ENCODE measurements at places on chromosomes 3 and 15.

DNA sequence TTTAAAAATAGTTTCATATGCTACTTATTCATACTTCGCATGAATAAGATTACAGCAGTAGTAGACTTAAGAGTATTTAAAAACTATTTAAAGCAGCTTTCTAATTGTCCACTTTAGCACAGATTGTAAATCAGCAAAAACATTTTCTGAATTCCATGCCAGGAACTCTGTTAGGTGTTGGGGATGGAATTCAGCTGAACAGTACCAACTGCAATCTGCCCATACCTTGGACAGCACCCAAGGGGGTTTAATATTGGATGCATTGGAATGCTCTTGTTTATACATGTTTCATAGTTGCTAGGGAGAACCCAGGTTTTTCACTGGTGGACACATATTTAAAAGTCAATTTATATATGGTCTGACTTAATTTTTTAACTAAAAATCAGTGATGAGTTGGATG lies 74.8 kb downstream of the PPM1L start:
- DNase-seq = no peak

DNA sequence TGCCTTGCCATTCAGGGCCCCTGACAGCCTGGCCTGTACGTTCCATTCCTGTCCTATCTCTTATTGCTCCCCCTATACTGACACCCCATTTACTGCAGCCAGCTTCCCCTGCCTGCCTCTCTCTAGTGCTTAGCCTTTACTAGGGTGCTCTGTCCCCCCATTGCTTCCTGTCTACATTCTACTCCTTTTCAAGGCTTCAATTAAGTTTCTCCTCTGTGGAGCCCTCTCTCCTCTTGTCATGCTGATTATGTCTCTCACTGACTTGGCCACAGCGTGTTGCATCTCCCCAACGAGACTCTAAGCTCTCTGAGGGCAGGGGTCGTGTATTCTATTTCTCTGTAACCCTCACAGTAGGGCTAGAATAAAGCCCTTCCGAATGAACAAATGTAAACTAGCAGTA lies 185.2 kb downstream of the RPLP1 start:
- DNase-seq = no peak

GRCh38 chr3:131216801-131217200 lies 164.8 kb upstream of the NUDT16 start:
- DNase-seq = no peak

- DNase-seq = no peak
Measured at GRCh38 chr3:128546646-128547045, 53.6 kb upstream of the GATA2 start.

GRCh38 chr3:190809351-190809750 lies 53.1 kb downstream of the GMNC start:
- no peak for DNase-seq

DNA sequence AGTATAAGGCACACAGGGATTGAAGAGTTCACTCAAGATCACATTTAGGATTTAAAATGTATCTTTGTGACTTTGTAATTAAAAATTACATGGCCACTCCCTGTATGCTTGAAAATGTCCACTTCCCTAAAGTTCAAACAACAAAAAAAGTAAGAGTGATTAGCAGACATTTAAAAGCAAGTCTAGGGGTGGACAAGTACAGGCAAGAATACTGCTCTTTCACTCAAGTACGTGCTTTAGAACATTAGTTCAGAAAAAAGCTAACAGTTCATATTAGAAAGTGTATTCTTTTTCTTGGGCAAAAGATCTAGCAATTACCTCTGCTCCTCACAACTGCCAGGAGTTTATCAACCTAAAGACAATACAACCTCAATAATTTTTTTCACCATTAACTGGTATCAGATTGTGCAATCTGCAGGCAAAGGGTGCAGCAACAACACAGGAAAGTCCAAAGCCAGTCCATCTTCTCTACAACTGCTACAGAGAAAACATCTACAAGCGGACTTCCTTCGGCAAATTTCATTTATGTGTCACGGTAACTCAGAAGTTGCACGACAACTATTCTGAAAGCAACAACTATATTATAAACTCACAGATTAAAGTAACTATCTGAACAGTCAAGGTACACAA lies 18.1 kb downstream of the CHSY1 start:
- no peak for DNase-seq

DNA sequence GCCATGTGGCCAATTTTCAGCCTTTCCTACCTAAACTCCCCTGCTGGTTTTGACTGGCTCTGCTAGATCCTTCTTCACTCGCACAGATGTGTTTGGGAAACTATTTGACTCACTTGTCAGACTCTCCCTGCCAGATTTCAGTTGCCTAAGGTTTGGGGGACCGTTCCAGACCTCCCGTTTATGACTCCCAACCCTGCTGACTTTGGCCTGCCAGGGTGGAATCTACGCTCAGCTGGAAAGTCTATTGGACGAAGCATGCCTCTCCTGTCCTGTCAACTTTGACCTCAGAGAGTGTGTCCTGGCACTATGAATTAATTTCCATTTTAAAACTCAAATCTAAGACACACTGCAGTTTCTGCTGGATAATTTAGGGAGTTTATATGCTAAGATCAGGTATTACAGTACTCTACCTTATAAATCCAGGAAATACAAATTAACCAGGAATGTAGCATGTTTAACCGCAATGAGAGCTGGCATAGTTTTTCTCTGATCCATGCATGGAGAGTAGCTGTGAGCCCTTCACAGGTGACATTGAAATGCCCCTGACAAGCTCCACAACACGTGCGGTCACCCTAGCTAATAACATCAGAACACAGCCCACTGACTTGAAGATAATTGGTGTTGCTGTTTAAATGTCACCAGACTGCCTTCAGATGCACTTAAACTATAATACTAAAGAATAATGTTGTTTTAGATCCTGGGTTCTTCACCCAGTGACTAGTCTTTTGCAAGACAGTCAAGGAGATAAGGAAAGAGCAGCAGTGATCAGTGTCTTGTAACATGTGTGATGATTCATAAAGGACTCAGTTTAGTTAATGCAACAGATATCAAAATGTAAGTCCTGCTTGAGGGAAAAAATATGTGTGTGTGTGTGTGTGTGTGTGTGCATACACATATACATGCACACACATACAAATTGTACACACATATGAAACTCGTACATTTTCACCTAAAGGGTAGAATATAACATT lies 223.0 kb upstream of the MCTP2 start:
- no peak for DNase-seq

DNA sequence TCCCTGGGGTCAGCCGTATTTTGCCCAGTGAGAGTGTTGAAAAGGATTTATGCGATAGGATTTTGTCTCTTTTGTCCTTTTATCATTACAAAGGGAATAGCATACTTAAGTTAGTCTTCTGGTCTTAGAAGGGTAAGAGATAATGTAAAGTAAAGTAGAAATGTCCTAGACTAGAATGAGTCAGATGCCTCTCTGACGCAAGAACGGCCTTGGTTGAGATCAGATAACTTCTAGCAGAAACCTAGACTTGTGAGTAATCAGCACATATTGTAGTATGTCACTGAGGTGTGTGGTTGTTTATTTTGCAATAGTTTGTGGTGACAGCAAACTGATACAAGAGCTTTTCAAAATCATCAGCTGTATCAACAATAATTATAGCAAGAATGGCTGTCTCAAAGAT lies 866.1 kb downstream of the NSUN3 start:
- no peak for DNase-seq

DNA sequence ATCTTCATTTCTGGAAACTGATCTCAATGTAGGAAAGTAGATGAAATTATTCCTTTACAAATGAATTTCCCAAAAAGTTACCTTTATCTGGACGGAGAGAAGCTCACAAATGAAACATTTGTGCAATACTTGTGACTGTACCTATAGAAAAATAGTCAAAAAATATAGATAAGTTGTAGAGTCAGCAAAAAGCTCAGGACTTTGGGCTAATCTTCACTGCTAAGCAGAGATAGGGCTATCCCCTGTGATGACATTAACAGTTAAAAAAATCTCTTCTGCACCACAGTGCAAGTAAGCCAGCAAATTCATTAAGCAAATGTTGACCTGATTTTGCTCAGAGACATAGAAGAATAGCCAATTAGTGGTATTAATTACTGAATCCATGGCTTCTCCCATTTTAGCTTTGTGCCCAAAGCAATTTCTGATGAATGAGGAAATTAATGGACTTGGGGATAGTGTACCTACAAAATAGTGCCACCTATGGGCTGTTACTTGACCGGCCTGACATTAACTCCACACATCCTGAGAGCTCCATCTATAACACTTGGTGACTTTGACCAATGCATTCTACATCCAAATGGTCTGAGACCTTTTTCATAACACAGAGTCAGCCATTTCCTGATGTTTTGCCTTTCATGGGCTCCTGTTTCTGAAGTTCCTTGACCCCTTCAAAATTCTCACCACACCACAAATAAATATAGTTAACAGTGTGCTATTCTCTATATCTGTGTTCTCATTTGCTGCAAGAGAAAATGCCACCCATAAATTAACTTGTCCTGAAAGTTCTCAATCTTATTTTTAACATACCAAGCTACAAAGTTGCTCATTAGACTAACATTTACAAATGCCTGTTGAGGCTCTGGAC lies 105.0 kb downstream of the SSR3 start:
- DNase-seq = no peak

- no peak for DNase-seq
Measured at GRCh38 chr3:120419797-120420196, 31.0 kb downstream of the FSTL1 start.

- DNase-seq = no peak
Measured at GRCh38 chr15:99614749-99615288, 49.0 kb downstream of the MEF2A start.

- no peak for DNase-seq
Measured at GRCh38 chr3:58141766-58142345, 68.9 kb downstream of the DNASE1L3 start.

GRCh38 chr15:44414001-44414400 lies 13.4 kb upstream of the CTDSPL2 start:
- no peak for DNase-seq

DNA sequence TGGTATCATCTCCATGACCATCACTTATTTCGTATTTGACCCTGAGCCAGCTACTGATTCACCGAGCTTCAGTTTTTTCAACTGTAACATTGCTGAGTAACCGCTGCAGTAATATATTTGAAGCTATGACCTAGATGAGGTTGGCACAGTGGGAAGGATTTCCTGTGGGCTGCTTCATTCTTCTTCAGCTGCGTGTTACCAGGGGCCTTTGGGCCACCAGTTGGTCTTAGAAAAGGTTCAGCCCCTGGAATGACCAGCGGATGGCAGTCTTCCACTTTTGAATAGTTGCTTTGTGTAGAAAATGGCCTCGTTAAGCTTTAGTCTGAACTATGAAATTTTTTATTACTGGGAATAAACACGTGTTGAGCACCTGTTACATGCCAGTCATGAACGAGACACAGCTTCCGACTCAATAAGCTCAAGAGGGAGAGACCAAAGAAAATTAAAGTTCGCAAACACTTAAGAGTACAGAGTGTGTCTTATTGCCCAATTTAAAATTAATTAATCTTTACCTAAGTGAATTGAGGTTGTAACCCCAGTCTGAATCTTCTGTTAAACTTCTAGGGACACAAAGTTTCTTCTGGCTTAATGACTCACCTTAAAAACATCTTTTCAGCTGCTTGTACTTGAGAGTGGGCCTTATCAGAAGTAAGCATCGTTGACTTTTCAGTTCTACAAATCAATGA lies 57.6 kb upstream of the NR2E3 start:
- DNase-seq = no peak

DNA sequence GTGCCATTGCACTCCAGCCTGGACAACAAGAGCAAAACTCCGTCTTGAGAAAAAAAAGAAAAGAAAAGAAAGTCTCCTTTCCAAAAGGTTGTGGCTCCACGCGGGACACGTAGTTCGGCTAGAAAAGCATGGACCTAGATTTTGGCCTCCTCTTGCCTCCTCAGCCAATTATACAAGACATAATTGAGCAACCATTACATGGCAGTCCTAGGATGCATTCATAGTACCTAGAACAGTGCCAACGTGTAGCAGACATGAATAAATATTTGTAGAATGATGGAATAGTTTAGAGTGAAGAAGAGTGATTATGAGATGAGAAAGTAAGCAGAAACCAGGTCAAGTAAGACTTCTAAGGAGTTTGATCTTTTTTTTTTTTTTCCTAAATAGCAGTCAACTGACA lies 112.5 kb downstream of the ZNF609 start:
- DNase-seq = no peak

DNA sequence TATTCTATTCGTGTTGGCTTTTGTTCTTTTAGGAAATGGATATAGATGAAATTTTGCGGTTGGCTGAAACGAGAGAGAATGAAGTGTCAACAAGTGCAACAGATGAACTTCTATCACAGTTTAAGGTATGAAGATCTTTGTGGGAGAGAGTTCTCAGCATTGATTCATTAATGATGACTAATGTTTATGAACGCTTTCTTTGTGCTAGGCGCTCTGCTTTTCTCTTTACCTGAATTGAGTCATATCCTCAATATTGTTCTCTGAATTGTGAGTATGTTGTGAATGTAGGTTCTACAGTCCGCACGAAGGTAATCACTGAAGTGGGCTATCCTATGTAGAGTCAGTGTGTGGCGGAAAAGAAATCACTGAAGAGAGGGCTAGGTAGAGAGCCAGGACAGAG lies 81.2 kb downstream of the CHD2 start:
- no peak for DNase-seq

GRCh38 chr15:72404356-72404755 lies 6.3 kb downstream of the TMEM202 start:
- no peak for DNase-seq

DNA sequence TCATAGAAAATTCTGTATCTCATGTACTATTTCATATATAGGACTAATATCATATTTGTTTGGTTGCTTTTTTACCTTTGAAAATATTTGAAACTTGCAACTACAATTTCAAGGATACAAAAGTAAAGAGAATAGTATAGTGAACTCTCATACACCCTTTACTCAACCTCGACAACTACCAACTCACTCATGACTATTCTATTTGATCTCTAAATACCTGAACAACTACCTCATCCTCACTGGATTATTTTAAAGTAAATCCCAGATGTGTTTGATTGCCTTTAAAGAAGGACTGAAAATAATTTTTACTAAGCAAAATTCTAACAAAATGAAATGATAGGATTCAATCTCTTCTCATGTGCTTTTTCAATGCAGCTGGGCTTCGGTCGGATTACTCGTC lies 12.1 kb downstream of the TMPRSS7 start:
- DNase-seq = no peak

Measured in stimulated activated CD4-positive, alpha-beta T cell treated with anti-CD3 and anti-CD28 coated beads, Interleukin-2, amount 100 ng/mL, for 24 hours (primary cell).